ENCODE measurements at places on chromosomes 6 and 20. TPM values are rescaled to one million over a fixed set of nuclear protein-coding genes. Genes with fewer than 3 reads are reported as not detected.

- DNase-seq = no peak
These were observed 571 bp upstream of the FOXC1 start for GRCh38 chr6:1609041-1609647.

- no peak for DNase-seq
These were observed 170.6 kb downstream of the TRMT11 start for GRCh38 chr6:126156973-126157372.

DNA sequence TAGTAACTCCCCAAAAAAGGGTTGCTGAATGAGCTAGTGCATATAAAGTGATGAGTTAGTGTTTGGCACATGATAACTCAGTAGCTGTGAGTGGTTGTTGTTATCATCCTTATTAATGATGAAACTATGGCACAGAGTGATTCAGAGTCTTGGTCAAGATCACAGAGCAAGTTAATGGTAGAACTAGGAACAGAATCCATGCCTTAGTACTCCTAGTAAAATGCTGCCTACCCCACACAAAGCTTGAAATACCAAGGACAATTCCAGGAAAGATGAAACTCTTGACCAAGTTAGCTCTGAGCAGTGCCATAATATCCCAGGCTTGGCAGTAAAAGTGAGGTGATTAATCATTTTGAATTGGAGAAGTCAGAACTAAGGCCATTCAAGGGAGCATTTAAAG is 109.1 kb upstream of the ENPP5 start:
- no peak for DNase-seq

DNA sequence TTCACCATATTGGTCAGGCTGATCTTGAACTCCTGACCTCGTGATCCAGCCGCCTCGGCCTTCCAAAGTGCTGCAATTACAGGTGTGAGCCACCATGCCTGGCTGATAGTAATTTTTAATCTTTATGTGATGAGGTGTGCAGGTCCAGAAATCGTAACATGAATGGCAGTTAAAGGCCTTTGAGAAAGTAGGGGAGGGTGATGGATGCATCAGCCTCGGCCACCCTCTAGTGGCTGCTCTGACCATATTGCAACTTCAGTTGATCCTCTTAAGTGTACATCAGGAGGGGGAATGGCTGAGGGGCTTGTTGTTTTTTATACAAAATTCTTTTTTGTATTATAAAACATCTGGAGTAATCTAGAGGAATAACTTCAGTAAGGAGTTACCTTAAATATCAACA is 193.0 kb downstream of the ZFAND3 start:
- DNase-seq = no peak

DNA sequence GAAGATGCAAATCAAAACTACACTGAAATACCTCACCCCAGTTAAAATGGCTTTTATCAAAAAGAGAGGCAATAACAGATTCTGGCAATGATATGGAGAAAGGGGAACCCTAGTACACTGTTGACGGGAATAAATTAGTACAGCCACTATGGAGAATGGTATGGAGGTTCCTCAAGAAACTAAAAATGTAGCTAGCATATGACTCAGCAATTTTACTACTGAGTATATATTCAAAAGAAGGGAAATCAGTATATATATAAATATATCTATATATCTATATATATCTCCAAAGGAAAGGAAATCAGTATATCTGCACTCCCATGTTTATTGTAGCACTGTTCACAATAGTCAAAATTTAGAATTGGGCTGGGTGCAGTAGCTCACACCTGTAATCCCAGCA is 113.9 kb downstream of the KLHL32 start:
- DNase-seq = no peak

DNA sequence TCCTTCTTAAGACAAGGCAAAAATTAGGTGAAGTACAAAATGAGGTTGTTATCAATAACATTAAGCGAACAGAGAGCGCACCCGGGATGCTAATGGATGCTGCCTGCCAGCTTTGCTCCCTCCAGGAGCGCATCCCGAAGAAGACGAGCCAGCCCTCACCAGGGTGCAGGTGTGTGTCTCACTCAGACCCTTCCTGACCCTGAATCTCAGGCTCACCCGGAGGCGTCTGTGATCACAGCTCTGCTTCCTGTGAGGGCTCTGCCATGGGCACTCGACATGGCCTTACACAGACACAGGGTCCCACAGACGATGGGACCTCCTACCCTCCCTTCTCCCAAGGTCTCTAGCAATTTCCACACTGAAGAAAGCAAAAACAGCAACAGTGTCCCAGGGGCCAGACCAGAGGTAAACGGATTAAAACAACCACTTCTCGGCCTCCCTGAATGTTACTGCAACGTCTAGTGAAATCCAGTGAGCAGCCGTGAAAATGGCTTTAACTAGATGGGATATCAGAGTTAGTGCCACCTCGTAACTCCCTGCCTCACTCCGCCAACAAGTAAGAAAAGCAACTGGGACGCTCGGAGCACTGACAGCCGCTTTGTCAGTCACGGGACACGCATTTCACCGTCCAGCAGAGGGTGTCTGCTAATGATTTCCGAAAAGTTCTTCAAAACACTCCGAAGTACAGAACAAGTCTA is 11.7 kb downstream of the ZBTB46 start:
- no peak for DNase-seq

DNA sequence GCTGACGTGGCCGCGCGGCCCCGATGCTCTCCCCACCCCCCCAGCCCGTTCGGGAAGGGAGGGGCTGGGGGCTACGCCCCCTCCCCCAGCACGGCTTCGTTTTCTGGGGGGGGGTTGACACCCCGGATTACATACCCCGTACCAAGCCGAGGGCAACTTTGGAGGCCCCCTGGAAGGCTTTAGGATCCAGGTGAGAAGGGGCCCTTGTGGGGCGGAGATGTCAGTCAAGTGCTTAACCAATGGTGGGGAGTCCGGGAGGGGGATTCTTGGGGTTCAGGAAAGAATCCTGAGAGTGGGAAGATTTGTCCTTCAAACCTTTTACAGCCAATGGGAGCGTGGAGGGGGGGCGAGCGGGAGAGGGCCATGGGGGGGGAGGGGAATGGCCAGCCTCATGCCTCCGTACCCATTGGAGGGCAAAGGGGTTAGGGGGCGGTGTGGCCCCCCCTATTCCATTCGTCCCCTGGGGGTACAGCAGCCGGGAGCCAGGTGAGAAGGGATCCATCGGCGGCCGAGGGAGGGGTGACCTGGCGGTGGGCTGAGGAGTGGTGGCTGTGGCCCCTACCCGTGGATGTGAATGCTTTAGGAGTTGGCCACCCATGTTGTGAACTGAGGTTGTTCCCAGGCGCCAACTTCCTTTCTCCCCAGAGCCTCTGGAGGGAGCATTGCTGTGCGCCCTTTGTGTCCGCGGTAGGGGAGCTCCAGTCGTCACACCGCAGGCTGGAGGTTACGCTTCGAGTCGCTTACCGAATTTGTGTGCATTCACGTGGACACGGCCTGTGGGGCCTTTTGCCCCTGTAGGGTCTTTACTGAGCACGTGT is 682 bp downstream of the BRD2 start:
- peak; percentile 78 for DNase-seq

GRCh38 chr6:160135907-160136655 is 14.5 kb downstream of the SLC22A1 start:
- no peak for DNase-seq

GRCh38 chr6:28090917-28091586 is 10.7 kb downstream of the ZNF165 start:
- DNase-seq = no peak

DNA sequence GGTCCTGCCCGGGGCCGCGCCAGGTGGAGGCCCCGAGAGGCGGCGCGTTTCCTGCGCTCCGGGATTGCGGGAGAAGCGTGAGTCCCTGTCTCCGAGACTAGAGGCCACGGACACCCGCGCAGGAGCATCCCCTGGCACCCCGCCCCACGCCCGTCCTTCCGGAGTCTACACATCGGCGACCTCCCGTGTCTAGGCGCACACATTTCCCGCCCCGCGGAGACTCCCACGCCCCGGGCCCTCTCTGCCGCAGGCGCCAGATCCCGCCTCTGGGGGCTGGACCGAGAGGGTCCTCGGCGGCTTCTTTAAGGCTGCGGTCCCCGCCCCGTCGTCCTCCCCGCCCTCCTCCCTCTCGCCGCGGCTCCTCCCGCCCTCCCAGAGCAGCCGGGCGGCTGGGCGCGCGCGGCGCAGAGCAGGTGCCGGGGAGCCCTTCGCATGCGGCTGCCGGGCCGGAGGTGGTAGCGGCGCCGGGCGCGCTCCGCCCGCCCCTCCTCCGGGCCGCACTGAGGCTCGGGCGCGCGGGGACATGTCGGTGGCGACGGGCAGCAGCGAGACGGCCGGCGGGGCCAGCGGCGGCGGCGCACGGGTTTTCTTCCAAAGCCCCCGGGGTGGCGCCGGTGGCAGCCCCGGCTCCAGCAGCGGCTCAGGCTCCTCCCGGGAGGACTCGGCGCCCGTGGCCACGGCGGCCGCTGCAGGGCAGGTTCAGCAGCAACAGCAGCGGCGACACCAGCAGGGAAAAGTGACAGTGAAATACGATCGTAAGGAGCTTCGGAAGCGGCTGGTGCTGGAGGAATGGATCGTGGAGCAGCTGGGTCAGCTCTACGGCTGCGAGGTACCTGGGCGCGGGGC is at the start of gene PPP1R14C:
Gene PPP1R14C (plus strand): TSS at position 375 of the 846 bp plus-strand sequence. CDS start 149 bp downstream, at position 524.
- DNase-seq = no peak

DNA sequence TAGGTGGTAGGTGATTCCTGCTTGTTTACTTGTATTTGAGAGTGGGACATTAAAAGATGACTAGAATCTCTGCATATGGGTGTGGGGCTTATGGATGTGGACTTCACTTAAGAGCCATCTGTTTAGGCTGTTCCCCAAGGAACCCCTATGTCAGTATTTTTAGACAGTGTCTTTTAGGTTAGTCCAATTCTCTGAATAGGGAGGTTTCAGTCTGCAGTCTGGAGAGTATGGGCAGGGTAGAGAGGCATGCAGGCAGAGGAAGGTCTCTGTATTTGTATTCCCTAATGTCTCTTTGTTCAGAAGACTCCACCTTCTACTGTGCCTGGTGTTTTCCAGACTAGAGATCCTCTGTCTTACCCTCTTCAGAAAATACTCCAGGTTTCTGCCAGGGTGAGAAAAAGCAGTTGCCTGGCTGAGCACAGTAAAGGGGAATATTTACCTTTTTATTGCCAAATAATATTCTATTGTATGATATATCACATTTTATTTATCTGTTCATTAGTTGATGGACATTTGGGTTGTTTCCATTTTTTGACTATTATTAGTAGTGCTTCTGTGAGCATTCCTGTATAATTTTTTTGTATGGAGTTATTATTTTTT is 19.1 kb downstream of the SLX4IP start:
- no peak for DNase-seq

- DNase-seq = no peak
These were observed 67.5 kb downstream of the FARS2 start for GRCh38 chr6:5328800-5329199.

GRCh38 chr6:89204096-89204495 is 13.1 kb downstream of the GABRR1 start:
- DNase-seq = no peak

DNA sequence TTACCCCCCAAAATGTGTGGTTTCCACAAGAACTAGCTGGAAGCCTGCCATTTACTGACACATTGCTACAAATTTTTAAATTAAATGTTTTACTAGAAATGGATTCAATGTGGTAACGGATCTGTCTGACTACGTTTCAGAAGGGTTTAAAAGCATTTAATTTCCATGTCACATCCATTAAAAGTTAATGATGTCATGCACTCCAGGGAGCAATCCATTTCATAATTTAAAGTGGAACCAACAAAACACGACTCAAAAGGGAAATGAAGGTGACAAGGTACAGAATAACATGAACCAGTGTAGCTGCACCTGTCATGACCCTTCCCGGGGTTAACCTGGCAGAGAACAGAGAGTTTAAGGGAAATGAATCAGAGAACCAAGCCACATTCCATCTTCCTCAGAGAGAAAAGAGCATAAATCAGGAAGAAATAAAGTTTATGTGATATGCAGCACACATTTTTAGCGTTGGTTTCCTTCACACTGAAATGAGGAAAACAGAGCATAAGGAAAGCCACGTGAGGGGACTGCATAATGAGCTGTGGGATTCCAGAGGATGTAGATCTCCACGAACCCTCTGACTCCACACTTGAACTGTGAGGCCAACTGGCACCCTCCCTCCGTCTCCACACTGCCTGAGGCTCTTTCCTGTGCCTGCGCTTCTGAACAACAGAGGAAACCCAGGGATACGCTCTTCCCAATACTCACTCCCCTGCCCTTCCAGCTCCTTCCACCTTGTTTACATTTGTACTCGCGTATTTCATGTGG is 170.3 kb upstream of the AHI1 start:
- DNase-seq = peak; percentile 75

The LATS1 gene
- 24.0 TPM for total RNA-seq

The PDYN gene
- not detected for total RNA-seq

The WFDC2 gene
- 0.39 TPM for total RNA-seq

The ARG1 gene
- 23.9 TPM for total RNA-seq

The LAMA2 gene
- 87.4 TPM for total RNA-seq

The DOK5 gene
- 11.1 TPM for total RNA-seq

The TBC1D20 gene
- total RNA-seq = 22.9 TPM

The PRPH2 gene
- 2.8 TPM for total RNA-seq

The SRC gene
- 16.8 TPM for total RNA-seq

The MOG gene
- not detected for total RNA-seq

The IPCEF1 gene
- total RNA-seq = 2.5 TPM

The GABRR1 gene
- 0.20 TPM for total RNA-seq
